ENCODE measurements at places on chromosomes 1 and 21.

- DNase-seq, result no peak
Observed at GRCh38 chr1:26411624-26412074, 1.0 kb downstream of the LIN28A start.

GRCh38 chr1:72780212-72780611 lies 497.9 kb upstream of the NEGR1 start:
- no peak for DNase-seq

- no peak for DNase-seq
Observed at GRCh38 chr1:41574842-41575241, 90.4 kb upstream of the EDN2 start.

GRCh38 chr1:1599030-1599934 lies 653 bp downstream of the FNDC10 start:
- no peak for DNase-seq

DNA sequence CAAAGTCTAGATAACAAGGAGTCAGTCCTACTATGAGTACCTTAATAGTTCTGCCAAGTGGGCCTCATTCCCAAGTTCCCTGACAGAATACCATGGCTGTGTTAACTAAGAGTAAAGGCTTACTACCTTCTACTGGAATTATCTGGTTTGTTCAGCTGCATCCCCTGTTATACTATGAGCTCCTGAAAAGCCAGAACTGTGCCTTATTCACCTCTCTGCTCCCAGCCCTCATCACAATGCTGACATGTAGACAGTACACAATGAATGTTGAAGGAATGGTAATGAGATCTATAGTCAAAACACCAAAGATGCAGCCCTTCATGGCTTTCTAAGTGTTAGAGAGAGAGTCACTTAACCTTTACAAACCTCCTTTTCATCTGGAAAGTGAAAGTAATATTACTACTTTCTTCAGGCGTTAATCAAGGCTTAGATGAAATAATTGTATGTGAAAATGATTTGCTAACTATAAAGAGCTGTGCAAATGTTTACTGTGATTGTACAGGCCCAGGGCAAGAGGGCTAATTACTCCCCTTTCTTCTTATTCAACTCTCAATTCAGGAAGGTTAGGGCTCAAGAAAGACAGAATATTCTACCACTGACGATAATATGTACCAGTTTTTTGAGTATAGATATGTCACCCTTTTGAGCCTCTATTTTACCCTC lies 70.3 kb upstream of the MROH9 start:
- DNase-seq, result no peak
